AG04450 (cell line): ENCODE measurements at places on chromosomes 3 and 15.

DNA sequence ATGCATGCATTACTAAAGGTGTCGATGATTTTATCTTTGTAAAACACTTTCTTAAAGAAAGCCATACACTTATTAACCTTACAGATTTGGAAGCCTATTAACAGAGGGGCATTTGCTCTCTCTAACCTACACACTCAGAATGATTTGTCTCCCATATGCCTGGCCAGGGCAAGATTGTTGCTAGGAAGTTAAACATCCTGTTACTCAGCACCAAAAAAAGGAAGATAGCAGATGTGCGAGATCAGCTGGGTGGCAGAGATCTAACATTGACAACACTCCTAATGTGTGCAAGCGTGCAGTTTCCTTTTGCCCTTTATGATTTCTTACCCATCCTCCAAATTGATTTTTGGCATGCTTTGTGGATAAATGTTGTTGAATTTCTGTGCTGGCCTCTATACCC is 73.9 kb upstream of the TMEM108 start:
- no peak for DNase-seq

DNA sequence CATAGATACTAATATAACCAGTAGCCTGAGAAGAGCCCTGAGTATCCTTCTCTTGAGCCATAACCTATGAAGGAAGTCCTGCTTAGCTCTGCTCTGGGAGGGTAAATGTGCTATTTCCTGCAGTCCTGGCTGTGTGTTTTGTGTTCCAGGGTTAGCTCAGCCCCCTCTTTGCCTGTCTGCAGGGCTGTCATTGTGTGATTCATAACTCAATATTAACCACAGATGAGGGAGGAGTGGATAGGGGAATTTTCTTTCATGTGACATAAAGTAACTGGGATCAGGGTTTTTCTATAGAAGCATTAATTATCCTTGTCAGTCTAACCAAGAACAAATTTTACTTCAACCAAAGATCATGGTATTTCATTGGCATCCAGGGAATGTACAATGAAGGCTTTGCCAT is 183.3 kb upstream of the ZBTB20 start:
- DNase-seq: no peak

GRCh38 chr15:74758736-74759135 is 10.1 kb downstream of the CYP1A2 start:
- DNase-seq: no peak

GRCh38 chr15:88476635-88477060 is 9.1 kb downstream of the MRPS11 start:
- DNase-seq: peak; percentile 23

GRCh38 chr3:55538158-55538557 is 51.1 kb upstream of the WNT5A start:
- no peak for DNase-seq

GRCh38 chr15:77002954-77003912 is 8.3 kb downstream of the PSTPIP1 start:
- DNase-seq: no peak

GRCh38 chr3:129934234-129935123 is 40.0 kb upstream of the TRH start:
- DNase-seq: no peak

GRCh38 chr15:67796196-67797127 is 28.8 kb upstream of the SKOR1 start:
- no peak for DNase-seq

DNA sequence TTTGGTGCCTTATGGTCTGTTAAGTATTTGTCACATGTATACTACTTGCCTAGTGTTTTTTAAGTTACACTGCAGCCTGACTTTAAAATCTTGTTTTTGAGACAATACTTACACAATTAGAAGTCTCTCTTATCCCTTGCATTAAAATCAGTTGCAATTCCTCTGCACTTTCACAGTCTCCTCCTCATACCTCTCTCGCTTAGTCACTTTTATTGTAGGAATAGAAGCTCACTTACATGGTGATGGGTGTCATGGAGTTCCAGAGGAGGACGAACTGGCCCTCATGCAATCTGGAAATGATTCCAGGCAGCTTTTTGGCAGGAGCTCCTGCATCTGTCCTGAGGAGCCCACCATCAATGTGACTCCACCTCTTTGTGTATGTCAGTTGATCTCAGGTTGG is 238.4 kb upstream of the TBC1D5 start:
- no peak for DNase-seq

- no peak for DNase-seq
These were observed 56.1 kb upstream of the RAD18 start for GRCh38 chr3:9019259-9019961.

DNA sequence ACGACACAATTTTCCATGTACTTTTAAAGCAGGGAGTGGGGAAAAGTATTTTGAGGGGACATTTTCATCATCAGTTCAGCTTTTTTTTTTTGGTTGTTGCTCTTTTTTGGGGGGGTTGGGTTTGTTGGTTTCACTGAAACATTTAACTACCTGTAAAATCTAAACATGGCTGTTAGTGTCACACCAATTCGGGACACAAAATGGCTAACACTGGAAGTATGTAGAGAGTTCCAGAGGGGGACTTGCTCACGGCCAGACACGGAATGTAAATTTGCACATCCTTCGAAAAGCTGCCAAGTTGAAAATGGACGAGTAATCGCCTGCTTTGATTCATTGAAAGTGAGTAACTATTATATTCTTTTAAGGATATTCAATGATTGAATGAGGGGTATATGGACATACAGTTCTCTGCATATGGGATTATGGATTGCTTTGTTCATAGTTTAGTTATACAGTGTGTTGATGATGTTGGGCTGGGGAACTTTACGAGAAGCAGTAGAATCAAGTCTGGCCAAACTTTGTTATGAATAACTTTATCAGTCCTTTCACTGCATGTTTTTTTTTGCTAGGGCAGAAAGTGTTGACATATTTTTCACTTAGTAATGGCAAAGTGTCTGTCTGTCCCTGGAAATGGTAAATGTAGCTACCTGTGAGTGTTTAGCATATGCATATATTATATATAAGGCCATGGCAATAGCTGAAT is 31.5 kb downstream of the MBNL1 start:
- DNase-seq: no peak

DNA sequence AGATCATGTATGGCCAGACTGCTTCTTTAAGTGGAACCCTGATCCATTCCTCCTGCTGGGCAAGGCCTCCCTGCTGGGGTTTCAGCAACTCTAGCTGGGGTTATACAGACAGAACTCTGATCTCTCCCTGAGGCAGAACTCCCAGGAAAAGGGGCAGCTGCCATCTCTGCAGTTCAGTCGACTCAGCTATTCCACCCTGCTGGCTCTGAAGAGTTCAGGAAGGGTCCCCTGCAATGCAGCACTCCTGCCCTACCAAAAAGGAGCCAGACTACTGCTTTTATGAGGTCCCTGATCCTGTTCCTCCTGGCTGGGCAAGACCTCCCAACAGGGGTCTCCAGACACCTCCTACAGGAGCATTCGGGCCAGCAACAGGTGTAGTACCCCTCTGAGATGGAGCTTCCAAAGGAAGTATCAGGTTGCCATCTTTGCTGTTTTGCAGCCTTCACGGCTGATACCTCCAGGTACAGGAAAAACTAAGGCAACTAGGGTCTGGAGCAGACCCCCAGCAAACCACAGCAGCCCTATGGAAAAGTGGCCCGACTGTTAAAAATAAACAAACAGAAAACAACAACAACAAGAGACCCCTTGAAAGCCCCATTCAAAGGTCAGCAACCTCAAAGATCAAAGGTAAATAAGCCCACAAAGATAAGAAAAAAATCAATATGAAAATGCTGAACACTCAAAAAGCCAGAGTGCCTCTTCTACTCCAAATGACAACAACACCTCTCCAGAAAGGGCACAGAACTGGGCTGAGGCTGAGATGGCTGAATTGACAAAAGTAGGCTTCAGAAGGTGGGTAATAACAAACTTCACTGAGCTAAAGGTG is 14.2 kb upstream of the CP start:
- no peak for DNase-seq

DNA sequence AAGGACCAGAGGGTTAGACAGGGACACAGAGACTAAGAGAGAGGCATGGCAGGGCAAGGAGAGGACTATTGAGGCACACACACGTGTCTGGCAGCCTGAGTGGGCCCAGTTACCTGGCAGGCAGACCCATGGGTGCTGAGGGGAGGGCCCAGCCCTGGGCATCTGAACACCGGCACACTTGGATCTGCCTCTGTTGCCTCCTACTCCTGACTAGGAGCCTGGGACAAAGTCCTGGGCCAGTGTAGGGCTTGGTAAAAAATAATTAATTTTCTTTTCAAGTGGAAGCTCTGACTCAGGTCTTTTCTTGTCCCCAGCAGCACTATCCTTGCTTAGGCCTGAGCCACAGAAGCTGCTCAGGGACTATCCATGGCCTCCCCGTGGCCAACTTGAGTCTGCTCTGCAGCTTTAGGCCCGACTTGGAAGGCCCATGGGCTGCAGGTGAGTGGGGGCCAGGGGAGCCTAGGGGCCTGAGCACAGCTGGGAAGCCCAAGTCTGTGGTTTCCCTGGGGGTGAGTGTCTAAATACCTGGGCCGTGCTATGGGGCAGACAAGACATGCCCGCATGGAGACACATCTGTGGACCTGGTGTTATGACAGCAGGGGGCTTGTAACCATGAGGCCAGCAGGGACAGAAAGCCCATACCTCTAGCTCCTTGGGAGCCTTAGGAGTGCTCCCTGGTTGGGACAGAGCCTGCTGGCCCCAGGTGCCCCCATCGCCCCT is at the start of gene PTH1R:
TSS of gene PTH1R (plus strand) at position 316 of the 720 bp plus-strand sequence. CDS start 5,839 bp downstream, outside the sequence.
- DNase-seq: no peak

- no peak for DNase-seq
These were observed 103.5 kb upstream of the RPL32 start for GRCh38 chr3:12944849-12945248.

DNA sequence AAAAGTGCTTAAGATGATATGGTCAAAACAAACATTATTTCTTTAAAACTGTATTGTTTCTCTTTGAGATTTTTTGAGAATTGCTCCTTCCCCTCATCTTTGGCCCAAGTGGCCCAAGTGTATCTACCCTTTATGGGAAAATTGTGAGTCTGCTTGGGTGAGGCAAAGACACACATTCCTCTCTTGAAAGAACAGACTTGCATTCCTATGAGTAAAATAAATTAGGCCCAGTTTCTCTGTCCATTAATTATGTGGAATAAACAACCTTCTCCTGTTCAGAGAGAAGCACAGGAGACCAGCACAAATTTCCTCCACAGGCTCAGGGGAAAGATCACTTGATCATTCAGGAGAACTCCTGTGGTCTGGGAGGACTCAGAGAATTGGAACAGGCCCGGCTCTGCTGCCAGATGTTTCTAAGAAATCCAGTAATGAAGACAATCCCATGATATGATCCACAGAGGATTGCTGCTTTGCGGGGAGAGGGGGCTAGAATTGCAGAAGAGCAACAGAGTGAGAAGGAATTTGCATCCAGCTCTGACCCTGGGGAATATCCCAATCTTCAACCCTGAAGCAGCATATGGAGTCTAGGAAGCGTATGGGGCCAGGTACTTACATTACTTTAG is 53.8 kb upstream of the BOC start:
- no peak for DNase-seq

- no peak for DNase-seq
These were observed 129.1 kb downstream of the WNT7A start for GRCh38 chr3:13750731-13751130.

DNA sequence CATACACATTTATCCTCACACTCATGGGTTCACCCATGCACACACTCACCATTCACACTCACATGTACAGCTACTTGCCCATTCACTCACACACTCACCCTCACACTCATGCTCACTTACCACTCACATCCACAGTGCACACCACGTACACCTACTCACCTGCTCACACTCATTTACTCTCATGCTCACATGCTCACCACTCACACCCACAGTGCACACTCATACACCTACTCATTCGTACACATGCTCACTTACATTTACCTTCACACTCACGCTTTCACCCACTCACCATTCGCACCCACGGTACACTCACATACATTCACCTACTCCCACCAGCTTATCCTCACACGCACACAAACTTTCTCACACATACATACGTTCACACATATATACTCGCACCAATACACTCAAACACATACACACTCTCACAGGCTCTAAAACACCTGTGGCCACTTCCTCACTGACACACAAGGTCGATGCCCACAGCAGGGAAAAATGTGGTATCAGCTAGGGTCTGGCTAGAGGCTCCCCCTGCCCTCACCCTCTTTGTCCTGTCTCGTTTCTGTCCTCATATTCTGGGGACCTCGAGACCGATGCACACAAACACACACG is 46.0 kb downstream of the NUP210 start:
- no peak for DNase-seq

DNA sequence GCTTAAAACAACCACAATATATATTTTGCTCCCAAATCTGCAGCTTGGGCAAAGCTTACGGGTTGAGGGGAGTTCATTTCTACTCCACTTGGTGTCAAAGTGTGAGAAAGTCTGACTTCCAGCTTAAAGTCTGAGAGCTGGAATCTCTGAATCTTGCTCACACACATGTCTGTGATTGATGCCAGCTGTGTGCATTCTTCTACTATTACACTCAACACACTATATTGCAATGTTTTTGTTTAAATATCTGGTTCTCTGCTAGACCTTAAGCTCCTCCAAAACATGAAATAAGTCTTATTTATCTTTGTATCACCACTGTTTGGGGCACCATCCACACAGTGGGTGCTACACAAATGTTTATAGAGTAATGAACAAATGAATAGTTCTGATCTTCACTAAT is 36.7 kb upstream of the SECISBP2L start:
- peak; percentile 84 for DNase-seq

GRCh38 chr3:187640569-187641059 is 29.6 kb downstream of the SST start:
- no peak for DNase-seq

- DNase-seq: no peak
These were observed 93.8 kb downstream of the DUT start for GRCh38 chr15:48425051-48425450.

GRCh38 chr15:37094915-37095711 is 5.2 kb downstream of the MEIS2 start:
- no peak for DNase-seq

DNA sequence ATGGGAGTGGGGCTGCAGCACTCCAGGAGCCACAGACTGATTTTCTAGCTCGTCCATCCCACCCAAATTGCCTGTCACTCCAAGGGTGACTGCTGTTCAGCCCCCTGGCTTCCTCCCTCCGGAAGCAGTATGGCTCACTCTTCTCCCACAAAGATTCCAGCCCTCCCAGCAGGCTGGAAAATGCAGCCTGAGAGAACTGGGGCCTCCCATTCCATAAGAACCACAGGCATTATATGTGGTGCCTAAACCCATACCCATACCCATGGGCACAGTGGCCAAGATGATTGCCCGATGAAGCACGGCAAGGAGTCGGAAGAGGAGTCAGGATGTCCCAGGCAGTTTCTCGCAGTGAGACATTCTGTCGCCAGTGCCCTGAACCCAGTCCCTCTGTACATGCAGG is 6.0 kb upstream of the VILL start:
- no peak for DNase-seq

GRCh38 chr3:125137358-125138033 is 75.1 kb downstream of the SLC12A8 start:
- DNase-seq: no peak

GRCh38 chr3:99823723-99824711 is 6.4 kb downstream of the CMSS1 start:
- no peak for DNase-seq

DNA sequence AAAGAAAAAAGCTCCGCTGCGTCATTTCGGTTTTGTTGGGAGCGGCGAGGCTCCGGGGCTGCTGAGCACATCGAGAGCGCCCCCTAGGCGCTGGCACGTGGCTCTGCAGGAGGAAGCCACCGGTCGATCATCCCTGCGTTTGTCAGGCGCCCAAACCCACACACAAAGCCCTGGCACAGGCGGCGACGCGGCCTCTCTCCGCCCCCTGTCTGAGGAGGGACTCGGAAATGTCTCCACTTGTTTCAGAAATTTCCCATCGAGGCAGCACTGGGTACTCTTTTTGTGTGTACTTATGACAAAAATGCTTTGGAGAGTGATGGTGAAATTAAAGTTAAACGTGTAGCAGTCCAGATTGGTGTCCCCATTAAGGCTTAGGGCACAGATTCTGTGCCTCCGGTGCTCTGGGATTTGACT is 407.3 kb upstream of the ONECUT1 start:
- DNase-seq: no peak
